ENCODE measurements at places on chromosomes 4 and X.

- no peak for DNase-seq
Observed at GRCh38 chrX:151030845-151031244, 47.7 kb downstream of the HMGB3 start.

DNA sequence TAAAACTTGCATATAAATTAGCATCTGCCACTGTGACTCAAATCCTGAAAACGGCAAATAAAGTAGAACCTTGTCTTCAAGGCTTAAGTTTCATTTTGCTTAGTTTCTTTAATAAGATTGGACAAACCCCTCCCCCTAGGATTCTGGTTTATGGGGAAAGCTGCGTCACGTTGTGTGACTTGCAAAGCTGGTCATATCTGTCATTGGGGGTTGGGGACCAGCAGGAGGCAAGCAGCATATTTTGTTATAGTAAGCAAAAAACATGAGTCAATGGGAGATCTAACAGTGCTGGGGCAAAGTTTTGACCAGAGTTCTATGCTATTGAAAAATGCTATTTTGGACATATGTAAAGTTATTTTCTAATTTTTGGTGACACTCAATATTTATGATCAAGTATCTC is 407.3 kb downstream of the PCDH18 start:
- DNase-seq: no peak

- DNase-seq: no peak
Observed at GRCh38 chr4:168183717-168184571, 91.6 kb downstream of the ANXA10 start.

- DNase-seq: no peak
Observed at GRCh38 chr4:47471591-47471990, 8.1 kb upstream of the COMMD8 start.
